Endothelial cell of umbilical vein (primary cell): ENCODE measurements at places on chromosomes 13 and 19. TPM values are rescaled to one million over a fixed set of nuclear protein-coding genes. Genes with fewer than 3 reads are reported as not detected.

DNA sequence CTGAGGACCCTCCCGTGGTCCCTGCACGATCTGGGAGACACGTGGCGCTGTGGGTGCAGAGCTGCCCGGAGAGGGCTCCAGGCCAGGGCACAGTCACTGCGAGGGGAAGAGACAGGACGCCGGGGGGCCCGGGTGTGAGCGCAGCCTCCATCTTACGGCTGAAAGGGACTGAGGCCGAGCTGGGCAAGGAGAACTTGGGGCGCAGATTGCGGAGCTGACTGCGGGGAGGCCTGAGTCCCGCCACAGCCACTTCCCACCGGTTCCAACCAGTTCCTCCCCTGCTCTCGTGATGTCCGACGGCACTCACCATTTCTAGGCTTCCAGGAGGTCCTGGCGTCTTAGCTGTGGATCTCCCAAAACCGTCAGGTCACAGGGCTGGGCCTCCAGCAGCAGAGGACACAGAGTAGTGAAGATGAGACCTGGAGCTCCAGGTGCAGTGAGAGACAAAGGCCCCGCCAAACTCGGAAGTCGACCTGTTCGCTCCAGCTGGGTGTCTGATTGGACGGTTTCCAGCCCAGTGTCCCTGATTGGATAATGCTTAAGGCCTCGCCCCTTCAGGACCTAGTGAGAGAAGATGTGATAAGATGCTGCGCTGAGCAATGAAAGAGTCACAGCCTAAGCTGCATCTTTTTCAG lies 4.8 kb upstream of the ZNF253 start:
- H3K36me3 ChIP-seq: no peaks in the 10 kb centered on the region
- no peaks in the 10 kb centered on the region for H3K4me1 ChIP-seq
- H3K4me3 ChIP-seq: no peak overlapping the region
- H3K27ac ChIP-seq: no peak overlapping the region

- no peaks in the 10 kb centered on the region for H3K4me1 ChIP-seq
- no peaks in the 10 kb centered on the region for H3K36me3 ChIP-seq
- no peaks in the 10 kb centered on the region for H3K27me3 ChIP-seq
- no peak for DNase-seq
- H3K4me3 ChIP-seq: no peak overlapping the region
Measured at GRCh38 chr19:42403586-42403985, 13.5 kb upstream of the CNFN start.

DNA sequence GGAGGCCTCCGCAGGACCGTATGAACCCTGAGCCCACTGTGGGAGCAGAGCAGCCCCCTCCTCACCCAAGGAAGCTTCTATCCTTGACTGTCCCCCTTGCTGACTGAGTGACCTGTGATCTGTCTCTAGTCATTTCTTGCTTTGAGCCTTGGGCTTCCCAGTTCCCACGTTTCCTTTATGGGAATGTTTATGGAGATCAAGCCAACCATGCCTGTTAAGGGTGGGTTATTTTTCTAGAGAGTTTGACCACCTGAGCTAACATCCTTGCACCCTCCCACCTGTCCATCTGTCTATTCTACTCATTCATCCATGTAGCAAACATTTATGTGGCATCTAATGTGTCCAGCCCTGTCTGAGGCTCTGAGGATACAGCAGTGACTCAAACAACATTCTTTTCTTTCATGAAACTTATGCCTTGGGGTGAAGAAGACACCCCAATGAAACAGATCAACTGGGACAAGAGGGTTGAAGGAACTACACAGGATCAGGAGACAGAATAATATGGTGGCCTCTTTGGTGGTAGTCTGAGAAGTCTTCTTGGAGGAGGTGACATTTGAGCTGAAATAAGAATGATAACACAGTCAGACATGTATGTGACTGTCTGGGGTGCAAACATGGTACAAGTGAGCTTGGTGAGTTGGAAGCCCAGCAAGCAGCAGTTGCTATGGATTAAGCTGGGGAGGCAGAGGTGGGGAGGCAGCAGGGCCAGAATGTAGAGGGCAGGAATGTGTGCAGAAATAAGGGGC lies 30.5 kb downstream of the CERS4 start:
- no peak overlapping the region for H3K4me3 ChIP-seq
- no peak overlapping the region for H3K27ac ChIP-seq
- H3K4me1 ChIP-seq: no peaks in the 10 kb centered on the region
- H3K27me3 ChIP-seq: no peaks in the 10 kb centered on the region

GRCh38 chr13:95703576-95703975 lies 26.6 kb downstream of the DNAJC3 start:
- H3K4me1 ChIP-seq: no peaks in the 10 kb centered on the region
- H3K36me3 ChIP-seq: no peaks in the 10 kb centered on the region
- DNase-seq: no peak
- H3K4me3 ChIP-seq: no peak overlapping the region
- H3K27ac ChIP-seq: no peak overlapping the region
- no peaks in the 10 kb centered on the region for H3K27me3 ChIP-seq

DNA sequence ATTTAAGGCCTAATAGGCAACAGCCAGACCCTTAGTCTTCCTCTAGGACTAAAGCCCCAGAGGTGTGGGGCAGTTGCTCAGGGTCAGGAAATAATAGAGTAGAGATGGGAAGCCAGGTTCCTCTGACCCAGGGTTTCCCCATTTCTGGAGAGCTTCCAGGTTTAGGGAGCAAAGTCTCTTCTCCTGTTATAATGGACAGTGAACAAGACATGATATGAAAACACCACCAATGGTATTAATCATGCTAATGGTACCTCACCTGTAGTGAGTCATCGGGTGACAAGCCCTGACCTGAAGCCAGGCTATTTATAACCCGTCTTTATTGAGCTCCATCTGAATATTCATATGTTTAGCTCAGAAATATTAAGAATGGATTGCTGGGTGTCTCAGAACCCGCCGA lies 24.6 kb downstream of the BICRA start:
- H3K36me3 ChIP-seq: no peaks in the 10 kb centered on the region
- no peak overlapping the region for H3K27ac ChIP-seq
- no peak overlapping the region for H3K4me3 ChIP-seq

Gene ZNF776
- total RNA-seq: 12.1 and 13.1 TPM in 2 replicates

Gene SLAIN1
- 4.3 and 4.5 TPM in 2 replicates for total RNA-seq
